ENCODE measurements at places on chromosomes 12 and 14.

DNA sequence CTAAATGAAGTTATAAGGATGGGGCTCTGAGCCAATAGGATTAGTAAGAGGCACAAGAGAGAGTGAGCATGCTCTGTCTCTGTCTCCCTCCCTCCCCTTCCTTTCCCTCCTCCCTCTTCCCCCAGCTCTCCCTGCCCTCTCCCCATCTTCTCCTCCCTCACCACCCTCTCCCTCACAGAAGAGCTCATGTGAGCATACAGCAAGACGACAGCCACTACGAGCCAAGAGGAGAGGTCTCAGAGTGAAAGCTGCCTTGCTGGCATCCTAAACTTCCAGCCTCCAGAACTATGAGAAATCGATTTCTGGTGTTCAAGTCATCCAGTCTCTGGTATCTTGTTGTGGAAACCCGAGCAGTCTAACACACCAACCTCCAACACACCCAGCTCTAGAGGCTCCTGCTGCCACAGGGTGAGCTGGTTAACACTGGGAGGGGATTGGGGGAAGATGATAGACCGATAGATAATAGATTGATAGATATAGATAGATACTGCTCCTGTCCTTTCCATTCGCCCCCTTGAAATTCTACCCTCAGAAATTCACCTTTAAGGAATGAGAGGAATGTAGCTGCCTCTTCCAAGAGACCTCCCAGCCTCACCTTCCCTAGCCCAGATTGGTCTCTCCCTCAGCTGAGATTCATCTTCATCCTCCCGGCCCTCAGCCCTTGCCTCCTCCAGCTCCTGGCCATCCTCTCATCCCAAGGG is 25.8 kb upstream of the ACTN1 start:
- no peak for DNase-seq

DNA sequence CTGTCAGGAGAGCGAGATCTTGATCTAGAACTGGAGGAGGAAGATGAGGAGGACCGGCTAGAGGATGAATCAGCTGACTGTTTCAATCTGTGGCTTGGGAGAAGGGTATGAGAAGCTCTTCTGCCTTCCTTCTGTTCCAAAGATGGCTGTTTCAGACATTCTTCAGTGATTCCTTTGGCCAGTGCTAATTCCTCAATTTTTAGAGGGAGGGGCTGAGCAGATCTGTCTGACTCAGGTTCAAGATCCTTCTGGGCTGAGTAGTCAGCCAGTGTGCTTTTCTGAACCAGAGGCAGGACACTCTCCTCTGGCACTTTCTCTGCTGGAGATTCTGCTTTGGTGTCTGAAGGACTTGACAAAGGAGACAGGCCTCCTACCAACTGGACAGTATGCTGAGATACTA is 15.2 kb downstream of the ACIN1 start:
- DNase-seq = no peak

GRCh38 chr14:67952786-67953185 is 133.2 kb downstream of the RAD51B start:
- DNase-seq = no peak

- no peak for DNase-seq
These were observed 66.4 kb downstream of the PTPRR start for GRCh38 chr12:70854138-70854537.
